Anterior cingulate cortex (tissue), 58 donors: ENCODE measurements at places on chromosomes 1 and 21.
A peak's percentile ranks its signal among the peaks of the same experiment; 100 is the strongest.

GRCh38 chr1:32249831-32250525, 1.1 kb upstream of the LCK start:
- no peak for DNase-seq

DNA sequence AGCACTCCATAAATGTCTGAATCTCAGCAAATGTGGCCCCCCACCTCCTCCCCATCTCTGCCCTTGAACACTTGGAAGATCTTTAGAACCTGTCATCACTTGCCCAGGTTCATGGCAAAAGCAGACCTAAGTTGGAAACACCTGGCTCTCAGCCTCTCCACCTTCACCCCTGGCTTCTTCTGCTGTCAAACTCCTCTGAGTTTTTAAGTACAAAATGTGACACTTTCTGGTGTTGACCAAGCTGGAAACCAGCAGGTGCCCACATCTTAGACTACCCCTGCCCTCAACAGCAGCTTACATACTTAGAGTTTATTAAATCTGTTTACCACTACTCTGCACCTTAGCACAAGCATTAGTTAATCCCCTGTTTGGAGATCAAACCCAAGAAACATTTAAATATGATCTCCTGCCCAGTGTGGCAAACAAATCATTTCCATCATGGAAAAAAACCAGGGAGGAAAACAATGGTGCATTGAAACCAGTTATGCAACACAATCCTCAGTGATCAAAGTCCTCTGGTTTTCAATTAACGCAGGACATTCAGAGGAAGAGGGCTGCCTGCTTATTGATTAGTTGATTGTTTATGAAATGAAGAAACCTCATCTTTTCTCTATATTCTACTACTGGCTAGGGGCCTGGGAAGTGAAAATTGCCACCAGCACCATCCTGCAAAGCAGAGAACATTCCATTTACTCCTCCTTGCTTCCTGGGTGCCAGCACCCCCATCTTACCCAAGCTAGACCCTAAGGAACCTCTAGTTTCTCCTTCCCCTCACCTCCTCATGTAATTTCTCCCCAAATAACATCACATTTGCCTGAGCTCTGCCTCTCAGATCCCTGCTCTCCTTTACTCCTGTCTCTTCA, 139.4 kb upstream of the RAB4A start:
- no peak for DNase-seq

DNA sequence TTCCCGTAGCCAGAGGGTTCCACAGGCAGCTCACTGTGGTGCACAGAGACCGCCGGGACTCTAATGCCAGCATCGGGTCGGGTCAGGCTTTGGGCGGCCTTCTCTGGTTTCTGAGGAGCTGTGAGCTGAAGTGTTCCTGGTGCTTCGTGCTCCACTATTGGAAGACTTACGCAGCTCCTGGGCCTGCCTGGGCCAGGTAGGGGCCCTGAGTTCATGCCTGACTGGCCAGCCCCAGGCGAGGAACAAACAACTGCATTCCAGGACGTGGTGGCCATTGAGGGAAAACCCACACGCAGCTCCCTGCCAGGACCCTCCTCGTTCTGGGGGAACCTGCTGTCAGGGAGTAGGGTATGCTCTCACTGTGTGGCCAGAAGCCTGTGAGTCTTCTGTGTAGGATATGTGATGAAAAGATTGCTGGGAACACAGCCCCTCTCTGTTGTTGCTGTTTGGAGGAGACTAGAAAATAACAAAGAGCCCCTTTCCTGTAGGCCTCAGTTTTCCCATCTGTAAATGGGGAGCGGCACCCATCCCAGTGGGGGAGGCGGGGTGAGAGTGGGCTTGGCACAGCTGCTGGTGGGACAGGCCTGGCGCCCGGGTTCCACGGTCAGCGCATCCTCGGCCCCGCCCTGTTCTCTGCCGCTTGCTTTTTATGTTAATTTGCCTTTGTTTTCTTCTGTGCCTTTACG, 8.4 kb downstream of the RER1 start:
- DNase-seq, result no peak

DNA sequence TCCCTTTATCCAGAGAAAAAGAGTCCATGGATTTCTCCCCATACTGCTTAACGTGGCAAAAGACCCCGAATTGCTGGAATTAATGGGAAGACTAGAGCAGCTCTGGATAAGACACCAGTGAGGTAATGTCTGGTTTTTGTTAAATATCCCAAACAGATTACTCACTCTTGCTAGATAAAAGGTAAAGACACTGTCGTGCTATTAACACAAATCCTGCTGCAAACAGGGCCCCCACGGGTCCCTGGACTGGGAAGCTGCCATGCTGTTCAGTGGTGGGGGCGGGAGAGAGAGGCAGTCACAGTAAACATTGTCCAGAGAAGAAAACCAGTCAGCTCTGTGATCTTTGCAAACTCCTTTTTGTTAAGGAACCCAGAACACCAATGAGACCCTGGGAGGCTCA, 15.2 kb upstream of the SRP9 start:
- no peak for DNase-seq

DNA sequence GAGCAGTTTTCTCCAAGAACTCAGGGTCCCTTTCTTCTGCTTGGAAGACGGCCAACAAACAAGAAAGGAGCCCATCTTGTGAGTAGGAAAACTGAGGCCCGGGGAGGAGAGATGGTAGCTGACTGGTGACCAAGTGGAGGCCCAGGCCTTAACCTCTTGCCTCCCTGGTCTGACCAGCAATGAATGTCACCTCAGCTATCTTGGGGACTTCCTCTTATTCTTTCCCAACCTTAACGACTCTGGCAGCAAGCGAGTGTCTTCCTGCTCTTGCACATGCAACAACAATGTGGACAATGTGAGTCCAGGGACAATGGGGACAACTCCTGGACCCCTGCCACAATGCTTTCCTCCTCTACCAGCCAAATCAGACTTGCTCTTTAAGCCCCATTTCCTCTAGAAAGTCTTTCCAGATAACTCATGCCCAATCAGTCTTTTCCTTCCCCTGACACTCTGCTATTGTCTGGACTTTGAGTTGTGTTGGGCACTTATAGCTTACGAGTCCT, 12.6 kb downstream of the HSPG2 start:
- DNase-seq, result no peak

- DNase-seq, result peak; percentile 50
Observed at GRCh38 chr1:76083189-76083588, 8.6 kb downstream of the ST6GALNAC3 start.

DNA sequence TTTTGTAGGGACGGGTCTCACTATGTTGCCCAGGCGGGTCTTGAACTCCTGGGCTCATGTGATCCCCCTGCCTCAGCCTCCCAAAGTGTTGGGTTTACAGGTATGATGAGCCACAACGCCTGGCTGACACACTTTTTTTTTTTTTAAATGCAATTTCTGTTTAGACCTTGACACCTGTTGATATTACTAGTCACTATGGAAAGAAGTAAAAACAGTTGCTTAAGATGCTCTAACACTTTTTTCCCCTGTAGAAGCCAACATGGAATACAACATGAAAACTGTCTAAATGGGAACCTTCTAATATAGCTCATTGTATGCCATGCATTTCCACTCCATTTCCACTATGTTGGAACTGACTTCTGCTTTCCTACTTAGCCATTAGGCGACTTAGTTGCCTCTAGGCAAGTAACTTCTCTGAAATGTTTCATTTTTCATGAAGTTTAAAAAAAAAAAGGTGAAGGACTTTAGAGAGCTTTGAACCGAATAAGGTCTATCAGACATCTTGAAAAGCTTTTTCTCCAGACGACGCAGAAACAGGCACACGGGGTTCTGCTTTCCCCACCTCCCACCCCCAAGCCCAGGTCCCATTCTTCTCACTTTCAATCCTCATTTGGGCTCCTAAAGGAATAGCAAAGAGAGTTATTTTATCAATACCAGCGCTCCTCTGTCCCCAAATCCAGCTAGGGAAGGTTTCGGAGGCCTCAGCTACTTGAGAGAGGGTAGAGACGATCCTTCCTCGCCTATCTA, 648 bp upstream of the DR1 start:
- no peak for DNase-seq

- DNase-seq, result no peak
Observed at GRCh38 chr1:94560333-94560732, 18.8 kb upstream of the F3 start.

- DNase-seq, result no peak
Observed at GRCh38 chr1:27306071-27306470, 15.9 kb upstream of the TMEM222 start.

DNA sequence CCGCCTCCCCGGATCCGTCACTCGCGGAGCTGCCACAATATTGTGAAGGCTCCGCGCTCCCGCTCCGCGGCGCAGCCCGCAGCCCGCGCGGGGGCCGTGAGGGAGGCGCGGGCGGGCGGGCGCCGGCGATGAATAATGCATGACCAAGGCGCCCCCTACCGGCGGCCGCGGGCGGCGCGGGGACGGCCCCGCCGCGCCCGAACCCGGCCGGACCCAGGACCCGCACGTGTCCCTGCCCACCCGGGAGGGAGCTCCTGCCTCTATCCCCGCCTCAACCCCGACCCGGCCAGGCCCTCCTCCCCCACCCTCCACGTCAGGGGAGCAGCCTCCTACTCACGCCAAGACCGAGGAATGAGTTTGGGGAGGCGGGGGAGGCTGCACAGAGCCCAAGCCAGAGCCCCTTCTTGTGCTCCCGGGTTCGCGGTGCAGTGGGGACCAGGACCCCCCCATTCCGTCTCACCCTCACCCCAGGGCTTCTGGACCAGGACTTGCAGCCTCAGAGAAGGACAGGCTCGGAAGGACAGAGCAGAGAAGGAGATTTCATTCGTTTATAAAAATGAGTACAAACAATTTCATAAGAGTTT, 70.8 kb upstream of the CASZ1 start:
- peak; percentile 15 for DNase-seq

- no peak for DNase-seq
Observed at GRCh38 chr1:244384066-244384465, 67.6 kb downstream of the ADSS2 start.

DNA sequence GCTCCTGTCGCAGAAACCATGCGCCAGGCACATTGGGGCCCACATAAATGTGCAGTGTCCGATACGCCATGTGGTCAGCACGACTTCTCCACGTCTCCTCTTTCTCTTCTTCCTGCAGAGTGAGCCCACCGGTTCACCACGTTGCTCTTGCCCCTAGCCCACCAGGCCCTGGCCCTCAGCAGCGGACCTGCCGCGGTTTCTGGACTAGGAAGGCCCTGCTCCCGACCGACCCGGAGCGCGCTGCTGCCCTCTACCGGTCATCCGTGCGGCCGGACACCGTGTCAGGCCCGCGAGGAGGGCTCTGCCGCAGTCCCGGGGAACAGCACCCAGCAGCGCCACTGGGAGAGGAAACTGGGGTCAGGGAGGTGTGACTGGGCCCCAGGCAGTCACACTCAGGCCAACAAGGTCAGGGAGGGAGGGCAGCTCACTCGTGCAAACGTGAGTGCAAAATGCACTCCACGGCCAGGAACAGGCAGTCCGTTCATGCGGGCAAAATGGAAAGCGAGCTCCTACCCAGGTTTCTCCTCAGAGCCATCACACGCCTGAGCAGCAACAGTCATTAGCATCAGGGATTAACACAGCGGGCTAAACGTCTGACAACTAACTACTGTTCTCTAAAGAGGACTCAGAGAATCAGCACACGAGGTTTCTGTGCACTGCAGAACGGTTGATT, 13.7 kb downstream of the TLR5 start:
- DNase-seq, result peak; percentile 13

- DNase-seq, result no peak
Observed at GRCh38 chr1:97252076-97252475, 530.5 kb downstream of the PTBP2 start.
